Stimulated activated CD8-positive, alpha-beta memory T cell treated with anti-CD3 and anti-CD28 coated beads, Interleukin-15, amount 100 ng/mL, for 24 hours (primary cell): ENCODE measurements at places on chromosomes 16 and 17.

DNA sequence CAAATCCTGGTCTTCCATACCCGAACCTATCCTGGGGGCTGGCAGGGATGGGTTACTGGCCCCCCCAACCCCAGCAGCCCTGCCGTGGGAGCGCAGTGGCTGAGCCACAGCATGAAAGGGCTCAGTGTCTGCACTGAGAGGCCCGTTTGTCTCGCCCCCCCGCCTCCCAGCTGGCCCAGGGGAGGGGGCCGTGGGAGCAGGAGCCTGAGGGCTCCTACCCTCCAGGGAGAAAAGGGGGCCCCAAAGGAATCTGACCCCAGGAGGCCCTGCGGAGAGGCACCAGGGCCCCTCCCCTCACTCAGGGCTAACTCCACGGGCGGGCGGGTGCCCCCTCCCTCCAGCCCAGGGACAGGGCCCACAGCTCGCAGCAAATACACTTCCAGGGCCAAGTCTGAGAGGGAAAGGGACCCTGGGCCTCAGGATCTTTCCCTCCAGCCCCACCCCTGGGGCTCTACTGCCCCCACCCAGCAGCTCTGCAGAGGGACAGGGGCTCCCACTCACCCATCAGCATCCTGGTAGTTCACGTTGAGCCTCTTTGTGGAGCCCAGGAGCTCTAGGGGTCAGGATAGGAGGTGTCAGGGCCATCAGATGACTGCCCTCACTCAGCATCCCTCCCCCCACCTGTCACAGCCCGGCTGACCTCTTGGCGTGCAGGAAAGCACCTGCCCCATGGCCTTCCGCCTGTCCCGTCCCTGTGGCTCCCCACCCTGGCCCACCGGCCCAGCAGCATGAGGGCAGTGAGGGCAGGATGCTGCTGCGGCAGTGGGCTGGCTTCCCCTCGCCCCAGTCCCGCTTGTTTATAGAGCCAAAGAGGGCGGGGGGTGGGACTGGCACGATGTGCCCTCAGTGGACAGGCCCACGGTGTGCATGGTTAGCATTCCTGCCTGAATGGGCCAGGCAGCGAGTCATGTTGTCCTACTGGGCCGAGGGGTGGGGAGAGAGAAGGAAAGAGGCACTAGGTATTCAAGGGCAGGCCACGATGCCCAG, 7.3 kb downstream of the CASKIN2 start:
- no peak for DNase-seq

GRCh38 chr17:81028506-81028858, 6.5 kb upstream of the BAIAP2 start:
- DNase-seq, result no peak

DNA sequence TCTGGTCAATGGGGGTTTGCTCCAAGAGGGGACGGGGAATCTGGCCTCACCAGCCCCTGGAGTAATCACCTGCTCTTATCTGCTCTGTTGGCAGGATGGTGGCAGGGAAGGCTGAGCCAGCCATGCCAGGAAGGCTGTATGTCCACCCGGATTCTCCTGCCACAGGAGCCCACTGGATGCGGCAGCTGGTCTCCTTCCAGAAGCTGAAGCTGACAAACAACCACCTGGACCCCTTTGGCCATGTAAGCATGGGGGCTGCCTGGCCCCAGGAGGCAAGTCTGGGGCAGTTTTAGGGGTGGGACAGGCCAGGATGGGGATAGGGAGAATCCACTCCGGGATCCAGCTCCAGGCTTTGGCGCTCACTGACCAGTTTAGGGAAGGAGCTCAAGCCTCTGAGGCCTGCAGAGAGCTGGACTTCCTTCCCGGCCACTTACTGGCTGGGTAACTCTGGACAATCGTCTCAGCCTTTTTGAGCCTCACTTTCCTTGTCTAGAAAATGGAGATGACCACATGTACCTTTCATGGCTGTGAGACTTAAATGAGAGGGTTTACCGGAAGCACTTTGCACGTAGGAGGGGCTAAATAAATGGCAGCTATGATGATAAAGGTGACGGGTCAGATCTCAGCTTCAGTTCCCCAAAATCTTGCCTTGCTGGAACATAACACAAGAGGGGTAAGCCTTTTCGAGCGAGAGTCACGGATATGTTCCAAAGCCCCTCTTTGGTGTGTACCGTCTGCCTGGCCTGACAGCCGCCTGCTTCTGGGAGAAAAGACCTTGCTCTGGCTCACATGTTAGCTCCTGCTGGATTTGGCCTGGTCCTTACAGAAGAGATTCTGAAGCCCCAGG, 15.4 kb downstream of the TBX4 start:
- DNase-seq, result no peak

GRCh38 chr16:11004351-11004750, 60.0 kb downstream of the CLEC16A start:
- no peak for DNase-seq

DNA sequence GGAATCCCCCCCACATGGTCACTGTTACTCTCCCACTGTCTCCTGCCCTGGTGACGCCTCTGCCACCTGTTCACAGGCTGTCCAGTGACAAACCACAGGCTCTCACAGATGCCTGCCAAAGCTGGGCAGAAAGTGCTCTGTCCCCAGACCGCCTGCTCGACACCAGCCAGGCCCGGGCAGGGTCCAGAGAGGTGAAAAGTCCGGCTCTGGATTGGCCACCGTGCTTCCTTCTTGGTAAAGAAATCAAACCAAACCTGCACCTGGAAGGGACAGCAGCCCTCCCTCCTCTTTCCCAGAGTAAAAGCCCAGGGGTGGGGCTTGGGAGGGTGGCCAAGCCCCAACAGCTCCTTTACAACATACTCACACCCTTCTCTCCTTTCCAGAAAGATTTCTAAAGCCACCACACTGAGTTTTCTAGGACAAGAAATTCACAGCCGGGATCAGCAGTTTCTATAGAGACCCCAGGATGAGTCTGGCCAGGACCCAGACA, 6.2 kb downstream of the PCGF2 start:
- no peak for DNase-seq

DNA sequence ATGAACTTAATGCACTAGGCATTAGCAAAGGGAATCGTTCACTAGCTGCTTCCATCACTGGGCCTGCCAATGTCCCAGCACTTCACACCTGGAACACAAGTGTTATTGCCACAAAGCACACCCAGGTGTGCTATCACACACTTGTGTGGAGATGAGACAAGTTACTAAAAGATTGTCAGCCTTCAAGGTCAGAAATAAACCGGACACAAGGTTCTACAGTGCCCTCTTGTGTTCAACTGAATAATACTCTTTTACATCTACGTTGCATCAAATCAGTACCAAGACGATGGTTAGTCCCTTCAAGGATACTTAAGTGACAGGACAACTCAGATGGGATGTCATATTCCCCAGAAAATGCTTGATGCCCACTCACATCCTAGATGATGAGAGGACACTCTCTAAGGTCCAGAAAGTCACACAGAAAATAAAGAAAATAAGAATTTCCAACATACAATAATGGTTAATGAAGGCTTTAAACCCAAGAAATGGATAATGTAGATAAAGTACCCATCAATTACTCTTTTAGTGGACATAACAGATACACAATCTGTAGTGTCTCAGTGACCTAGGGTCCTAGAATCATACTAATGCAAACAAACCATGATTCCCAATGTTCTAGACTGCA, 16.4 kb upstream of the GLG1 start:
- DNase-seq, result no peak

GRCh38 chr17:8338753-8339140, 893 bp upstream of the ODF4 start:
- no peak for DNase-seq

GRCh38 chr17:42623732-42624596, 14.5 kb downstream of the TUBG1 start:
- no peak for DNase-seq

GRCh38 chr16:1781254-1781653, 1.1 kb downstream of the SPSB3 start:
- DNase-seq, result no peak

- DNase-seq, result no peak
These were observed 30.0 kb upstream of the SLC5A10 start for GRCh38 chr17:18921912-18922451.

GRCh38 chr16:57026778-57027062, 37.4 kb downstream of the NLRC5 start:
- no peak for DNase-seq

- no peak for DNase-seq
These were observed 40.8 kb downstream of the YPEL2 start for GRCh38 chr17:59372138-59372751.

DNA sequence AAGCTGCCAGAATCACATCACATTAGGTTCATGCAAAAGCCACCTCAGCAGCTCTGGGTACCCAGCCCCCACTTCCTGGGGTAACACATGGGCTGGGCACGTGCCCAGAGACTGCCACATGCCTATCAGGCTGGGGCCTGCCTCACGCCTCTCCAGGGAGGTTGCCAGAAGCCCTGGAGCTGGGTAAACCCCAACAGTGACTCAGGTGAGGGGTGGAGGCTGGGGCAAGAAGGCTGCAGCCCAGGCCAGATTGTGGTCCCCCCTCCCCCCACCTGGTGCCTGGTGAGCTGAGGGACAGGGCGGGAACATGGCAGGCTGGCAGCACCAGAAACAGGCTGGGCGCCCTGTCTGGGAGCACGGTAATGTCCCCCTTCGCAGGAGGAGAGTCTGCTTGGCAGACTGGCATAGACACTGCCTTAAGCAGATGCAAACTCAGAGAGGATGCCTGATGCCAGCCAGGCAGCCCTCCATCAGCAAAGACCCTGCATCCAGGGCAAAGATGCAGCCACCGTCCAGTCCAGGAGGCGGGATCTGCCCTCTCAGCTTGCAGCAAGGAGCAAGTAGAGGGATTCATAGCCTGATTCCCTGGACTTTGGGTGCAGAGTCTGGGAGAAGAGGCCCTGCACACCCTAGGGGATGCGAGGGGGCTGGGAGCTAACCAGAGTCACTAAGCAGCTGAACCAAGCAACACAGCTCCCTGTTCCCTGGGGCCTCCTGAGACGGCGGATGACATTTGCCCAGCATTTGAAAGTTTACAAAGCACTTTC, 28.8 kb downstream of the NGFR start:
- DNase-seq, result no peak

GRCh38 chr17:60562421-60562820, 36.4 kb upstream of the APPBP2 start:
- no peak for DNase-seq

DNA sequence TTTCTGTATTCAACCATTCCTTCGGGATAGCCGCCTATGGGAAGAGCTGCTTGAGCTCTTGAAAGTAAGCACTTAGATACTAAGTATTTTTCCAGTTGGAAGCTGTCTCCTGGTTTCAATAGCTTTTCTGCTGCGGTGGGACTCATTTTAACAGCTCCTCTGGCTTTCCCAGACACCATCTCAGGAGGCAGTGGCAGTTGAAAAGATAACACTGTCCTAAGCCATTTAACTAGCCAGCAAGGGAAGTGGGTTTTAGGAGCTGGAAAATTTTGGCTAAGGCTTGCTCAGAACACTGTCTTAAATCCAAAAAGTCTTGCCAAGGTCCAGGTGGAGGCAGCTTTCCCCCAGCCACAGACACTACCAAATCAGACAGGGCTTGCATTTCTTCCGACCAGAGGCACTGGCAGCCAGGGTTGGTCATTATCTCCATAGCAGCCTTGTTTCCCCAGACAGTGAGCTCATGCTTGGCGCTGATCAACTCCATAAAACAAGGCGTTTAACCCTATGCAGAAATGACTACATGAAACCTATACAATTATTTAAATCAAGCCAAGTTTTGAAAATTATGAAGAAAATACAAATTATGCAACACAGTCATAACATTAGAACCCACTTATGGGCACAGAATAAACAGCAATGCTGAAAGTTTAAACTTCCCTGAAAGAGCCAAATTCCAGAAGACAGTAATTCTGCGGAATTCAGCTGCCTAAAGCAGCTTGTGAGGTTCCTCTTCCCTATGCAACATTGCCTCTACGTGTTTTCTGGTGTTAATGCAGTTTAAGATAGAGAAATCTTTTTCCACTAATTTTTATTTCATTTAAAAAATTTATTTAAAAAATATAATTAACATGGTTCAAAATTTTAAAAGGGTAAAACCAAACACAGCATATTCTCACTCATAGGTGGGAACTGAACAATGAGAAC, 25.0 kb downstream of the GABARAPL2 start:
- no peak for DNase-seq

DNA sequence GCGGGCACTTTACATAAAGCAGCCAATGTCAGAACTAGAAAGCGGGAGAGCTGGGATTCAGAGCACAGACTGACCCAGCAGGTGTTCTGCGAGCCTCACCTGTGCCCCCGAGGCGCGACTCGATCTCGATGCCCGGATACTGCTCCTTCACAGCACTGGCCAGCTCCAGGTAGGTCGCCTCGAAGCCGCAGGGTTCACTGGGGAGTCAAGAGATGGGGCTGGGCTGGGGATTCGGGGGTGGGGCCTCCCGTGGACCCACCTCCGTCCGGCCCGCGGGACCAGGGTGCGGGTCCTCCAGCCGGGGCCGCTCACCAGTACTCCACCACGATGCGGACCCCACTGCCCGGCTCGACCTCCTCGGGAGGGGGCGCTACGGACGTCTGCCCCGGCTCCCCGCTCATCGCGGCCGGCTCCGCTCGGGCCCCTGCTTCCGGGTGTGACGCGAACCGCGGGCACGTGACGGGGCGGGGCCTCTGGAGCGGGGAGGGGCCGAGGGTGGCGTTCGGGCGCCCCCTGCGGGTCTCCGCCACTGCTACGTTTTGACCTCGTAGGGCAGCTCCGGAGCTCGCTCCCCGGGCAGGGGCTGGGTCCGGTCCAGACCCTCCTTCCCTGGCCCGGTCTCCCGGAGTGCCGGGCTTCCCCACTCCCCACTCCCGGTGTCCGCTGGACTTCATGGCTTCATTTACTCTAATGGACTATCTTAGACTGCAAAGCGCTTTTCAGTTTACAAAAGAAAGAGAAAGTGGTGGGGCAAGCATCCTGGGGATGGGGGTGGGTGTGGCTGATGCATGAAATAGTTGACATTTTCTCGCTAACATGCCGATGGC, at the start of gene MIEN1:
MIEN1 (minus strand) TSS at position 438 of the 827 bp plus-strand sequence; CDS start at position 401, 37 bp downstream.
- peak; percentile 98 for DNase-seq

- no peak for DNase-seq
These were observed 21.3 kb upstream of the CAPN15 start for GRCh38 chr16:506246-506546.

- DNase-seq, result no peak
These were observed 1183.2 kb downstream of the CDH11 start for GRCh38 chr16:63938661-63939060.

DNA sequence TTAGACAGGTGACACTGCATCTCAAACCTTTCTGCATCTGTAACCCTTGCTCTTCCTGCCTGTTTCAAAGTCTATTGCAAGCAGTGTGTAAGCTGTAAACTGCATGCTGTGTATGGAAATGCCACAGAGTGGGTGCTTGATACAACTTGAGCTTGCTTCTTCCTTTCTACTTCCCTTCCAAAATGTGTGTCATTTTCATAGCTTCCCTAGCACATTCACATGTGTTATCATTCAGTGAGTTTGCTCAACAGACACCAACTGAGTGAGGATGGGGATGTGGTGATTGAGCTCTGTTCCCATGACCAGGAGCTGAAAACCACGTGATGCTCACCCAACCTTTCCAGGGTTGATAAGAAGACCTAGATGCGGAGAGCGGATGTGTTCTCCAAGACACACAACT, 111.1 kb downstream of the VAT1L start:
- no peak for DNase-seq
